ENCODE measurements at places on chromosomes 6 and 20.

GRCh38 chr6:128368213-128368944, 152.0 kb downstream of the PTPRK start:
- DNase-seq: no peak

DNA sequence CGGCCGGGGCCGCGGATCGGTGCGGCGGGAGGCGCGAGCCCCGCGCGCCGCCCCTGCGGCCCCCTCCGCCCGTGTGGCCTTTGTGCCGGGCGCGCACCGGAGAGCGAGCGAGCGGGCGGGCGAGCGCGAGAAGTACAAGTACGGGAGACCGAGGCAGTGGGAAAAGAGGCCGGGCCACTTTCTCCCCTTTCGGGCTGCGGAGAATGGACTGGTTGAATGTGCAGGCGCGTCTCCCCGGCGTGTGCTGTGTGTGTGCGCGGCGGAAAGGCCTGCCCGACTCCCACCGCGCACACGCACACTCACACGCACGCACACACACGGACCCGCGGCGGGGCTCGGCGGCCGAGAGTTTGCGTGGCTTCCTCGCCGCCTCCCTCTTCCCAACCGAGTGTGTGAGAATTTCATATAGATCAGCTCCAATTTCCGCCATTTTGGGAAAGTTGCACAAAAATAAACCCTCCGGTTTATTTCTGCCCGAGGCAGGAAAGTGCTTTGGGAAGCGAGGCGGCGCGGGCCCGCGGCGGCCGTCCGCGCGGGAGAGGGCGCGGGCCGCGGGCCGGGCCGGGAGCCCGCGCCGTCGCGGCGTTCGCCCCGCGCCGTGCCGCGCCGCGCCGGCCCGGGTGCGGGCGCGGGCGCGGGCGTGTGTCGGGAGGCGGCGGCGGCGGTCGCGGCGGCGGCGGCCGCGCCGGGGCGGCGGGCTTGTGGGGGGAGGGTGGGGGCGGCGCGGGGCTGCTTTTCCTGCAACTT, 1.1 kb downstream of the L3MBTL3 start:
- DNase-seq: no peak

DNA sequence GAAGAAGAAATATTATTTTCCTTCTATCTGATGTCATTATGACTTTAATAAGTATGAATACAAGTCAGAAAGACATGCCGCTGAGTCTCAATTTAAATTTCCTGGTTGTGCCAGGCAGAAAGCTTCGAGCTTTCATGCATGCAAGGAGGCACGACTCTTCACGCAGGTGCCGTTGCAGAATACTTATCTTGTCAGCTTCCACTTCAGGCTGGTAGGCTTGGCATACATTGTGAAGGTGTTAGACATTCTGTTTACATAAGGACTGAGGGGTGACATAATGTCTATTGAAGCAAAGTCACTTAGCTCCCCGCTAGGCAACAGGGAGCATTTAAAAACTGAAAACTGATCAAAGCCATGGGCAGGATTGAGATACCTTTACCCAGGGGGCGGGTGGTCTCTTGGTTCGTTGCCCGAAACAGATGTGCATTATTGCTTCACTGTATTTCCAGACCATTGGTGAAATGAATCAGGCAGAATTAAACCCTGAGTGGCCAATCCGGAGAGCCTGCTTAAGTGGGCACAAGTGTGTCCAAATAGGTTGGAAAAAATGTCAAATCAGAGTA, 16.4 kb downstream of the BMP6 start:
- DNase-seq: no peak

GRCh38 chr6:170165085-170165470, 125.8 kb downstream of the DLL1 start:
- DNase-seq: no peak

DNA sequence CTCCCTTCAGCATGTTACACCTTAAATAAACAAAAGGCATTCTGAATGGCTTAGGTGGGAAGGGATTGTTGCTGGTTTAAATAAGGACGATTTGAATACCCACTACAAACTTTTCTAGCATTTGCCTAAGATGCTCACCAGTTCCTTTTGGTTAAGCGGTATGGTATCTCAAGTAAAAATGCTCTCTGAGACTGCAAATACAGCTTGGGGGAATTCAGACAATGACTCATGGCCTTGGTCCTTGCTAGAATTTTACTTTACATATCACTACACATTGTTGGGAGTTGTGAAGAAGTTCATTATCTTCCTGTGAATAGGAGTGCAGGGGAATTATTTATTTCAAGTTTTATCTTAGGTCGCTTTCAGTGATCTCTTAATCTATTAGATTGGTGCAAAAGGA, 670.7 kb downstream of the UTRN start:
- DNase-seq: no peak
